SJCRH30 (cell line): ENCODE measurements at places on chromosomes 7 and 10.

- peak; percentile 49 for DNase-seq
Measured at GRCh38 chr10:103854265-103854685, 1.1 kb downstream of the SH3PXD2A start.

DNA sequence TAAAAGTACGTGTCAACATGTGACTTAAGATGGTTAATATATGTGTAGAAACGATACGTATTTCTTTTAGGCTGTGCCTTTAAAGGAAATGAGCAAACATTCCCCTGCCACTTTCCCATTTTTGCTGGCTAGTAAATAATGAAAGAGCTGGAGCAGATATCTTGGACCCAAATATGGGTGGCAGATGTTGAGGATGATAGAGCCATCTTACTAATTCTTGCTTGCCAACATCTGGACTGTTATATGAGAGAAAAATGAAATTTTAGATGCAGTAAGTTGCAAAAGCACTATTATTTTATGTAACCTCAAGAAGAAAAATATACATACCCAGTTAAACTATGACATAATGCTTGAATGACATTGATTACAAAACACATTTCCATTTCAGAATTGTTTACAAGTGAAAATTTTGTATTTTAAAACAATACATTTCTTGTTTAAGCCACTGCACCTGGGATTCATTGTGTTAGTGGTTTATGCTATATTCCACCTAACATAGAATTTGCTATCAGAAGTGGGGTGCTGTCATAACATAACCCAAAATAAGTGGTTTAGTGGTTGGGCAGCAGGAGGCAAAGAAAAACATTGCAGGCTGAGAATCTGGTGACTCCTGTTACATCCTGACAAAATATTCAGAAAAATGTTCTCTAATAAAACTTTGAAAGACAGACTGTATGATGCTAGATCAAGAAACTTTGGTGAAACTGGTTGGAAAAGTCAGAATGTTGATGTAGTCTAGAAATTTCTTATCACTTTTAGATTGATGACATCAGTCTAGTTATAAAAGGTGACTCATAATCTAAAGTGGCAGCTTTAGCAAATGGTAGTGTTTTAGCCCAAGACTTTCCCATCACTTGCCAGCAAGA, 305.0 kb downstream of the PTEN start:
- DNase-seq: no peak

DNA sequence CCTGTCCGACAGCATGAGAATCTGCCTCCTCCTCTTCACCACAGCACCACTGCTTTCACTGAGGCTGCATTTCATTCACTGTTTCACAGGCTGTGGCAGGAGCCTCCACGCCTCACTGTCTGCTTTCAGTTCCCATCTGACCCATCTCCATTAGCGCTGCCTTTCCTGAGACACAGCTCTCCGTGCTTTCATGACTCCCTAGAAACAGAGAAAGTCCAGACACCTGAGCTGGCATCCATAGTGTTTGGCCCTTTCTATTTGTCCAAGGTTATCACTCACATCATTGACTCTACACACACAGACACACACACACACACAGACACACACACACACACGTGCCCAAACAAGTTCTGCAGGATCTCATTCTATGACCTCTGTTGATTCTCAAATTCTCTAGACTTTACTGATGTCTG, 5.2 kb downstream of the LGI1 start:
- DNase-seq: no peak

DNA sequence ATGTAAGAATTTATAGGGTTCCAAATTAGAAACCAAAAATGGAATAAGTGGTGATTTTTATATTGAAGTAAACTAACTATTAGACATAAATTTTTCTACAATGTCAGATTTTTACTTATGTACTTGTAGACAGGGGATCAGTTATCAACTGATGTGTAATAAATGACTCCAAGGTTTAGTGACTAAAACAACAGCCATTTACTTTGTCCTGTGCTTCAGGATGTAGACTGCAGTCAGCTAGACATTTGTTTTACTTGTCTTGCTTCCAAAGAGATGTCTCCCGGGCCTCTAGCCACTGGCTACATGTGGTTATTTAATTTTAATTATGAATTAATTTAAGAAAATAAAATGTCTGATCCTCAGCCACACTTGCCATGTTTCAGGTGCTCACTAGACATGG, 249.7 kb upstream of the IGFBP3 start:
- DNase-seq: no peak

- peak; percentile 64 for DNase-seq
Measured at GRCh38 chr7:129262324-129262723, 37.5 kb downstream of the AHCYL2 start.

- no peak for DNase-seq
Measured at GRCh38 chr10:10318856-10319255, 698.8 kb upstream of the CELF2 start.

DNA sequence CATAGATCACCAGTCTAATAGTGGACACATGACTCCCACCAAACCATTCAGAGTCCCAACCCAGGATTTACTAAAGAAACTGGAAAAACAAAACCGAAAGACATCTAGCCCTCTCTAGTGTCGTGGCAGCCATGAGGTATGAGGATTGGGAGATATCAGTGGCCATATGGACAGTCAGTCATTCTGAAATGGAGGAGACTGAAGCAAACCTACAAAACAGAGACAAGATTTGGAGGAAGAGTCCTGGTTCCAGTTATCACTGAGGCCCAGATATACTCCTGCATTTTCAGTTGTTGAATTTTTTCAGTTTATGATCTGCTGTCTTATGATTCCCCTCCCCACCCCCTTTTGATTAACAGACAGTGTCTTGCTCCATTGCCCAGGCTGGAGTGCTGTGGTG, 9.1 kb upstream of the RALA start:
- DNase-seq: no peak

DNA sequence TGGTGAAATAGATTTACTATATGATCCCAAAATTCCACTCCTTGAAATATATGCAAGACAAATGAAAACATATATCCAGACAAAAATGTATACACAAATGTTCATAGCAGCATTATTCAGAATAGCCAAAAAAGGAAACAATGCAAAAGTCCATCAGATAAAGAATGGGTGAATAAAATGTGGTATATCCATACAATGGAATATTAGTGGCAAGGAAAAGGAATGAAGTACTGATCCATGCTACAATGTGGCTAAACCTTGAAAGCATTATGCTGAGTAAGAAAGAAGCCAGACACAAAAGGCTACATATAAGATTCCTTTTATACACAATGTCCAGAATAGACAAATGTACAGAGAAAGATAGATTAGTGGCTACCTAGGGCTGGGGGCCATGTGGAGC, 225.5 kb downstream of the PLXNA4 start:
- DNase-seq: no peak

GRCh38 chr7:144710791-144711190, 125.1 kb downstream of the TPK1 start:
- no peak for DNase-seq

DNA sequence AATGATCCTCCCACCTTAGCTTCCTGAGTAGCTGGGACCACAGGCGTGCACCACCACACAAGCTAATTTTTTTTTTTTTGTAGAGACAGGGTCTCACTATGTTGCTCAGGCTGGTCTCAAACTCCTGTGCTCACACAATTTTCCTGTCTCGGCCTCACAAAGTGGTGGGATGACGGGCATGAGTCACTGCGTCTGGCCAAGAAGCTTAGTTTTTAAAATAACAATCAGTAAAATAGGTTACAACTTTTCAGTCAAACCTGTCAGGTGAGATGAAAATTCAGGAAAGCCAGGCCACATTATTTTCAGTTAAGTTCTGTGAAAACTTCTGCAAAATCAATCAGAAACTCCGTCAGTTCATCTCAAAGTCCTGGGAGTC, 55.4 kb downstream of the FAM241B start:
- DNase-seq: no peak

DNA sequence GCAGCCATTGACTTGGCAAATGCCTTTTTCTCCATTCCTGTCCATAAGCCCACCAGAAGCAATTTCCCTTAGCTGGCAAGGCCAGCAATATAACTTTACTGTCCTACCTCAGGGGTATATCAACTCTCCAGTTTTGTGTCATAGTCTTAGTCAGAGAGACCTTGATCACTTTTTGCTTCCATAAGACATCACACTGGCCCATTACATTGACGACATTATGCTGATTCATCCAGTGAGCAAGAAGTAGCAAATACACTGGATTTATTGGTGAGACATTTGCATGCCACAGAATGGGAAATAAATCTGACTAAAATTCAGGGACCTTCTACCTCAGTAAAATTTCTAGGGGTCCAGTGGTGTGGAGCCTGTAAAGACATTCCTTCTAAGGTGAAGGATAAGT, 649.7 kb upstream of the ANKRD30A start:
- DNase-seq: no peak

- DNase-seq: no peak
Measured at GRCh38 chr10:68027429-68027828, 47.7 kb downstream of the HERC4 start.

DNA sequence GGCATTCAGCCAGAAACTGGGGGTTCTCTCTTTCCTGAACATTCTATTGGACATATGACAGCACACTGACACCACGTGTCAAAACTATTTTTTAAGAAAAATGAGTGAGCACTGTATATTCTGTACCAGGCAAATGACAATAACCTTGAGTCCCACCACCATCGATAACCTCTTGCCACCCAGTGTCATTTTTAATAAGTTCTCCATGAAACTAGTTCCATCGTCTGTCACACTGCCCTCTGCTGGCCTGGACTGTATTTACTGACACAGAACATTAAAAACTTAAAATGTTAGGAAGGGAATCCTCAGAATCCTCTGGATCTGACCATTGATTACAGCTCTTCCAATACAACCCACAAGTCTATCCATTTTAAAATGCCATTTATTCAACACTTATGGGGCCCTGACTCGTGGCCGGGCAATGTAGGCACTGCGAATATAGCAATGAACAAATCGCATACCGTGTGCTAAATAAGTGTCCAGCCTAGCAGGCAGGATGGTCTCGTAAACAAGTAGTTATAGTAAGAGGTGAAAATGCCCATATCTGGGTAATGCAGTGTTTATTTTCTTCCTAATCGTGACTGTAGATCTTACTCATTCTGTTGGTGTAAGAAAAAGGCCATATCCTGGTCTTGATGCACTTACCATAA, 35.9 kb upstream of the CACNB2 start:
- DNase-seq: peak; percentile 27

DNA sequence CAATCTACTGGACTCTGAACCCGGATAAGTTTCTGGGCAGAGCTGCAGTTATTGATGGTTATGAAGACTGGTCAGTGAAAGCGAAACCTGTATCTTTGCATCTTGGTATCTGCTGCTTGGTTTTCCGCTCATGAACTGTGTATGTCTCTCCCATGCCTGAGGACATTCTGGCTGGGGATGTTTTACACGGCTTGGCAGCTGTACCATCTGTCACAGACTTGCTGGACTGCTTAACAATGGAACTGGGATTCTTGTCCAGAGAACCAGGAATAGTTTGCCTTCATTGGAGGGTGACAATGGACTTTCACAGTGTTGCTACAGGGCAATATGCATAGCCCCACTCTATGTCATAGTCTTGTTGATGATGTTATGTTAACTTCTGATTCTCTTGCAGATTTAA, 119.9 kb upstream of the TMEM106B start:
- DNase-seq: peak; percentile 42

- no peak for DNase-seq
Measured at GRCh38 chr7:129525225-129525862, 23.0 kb downstream of the SMKR1 start.

GRCh38 chr7:47551668-47552440, 30.1 kb downstream of the TNS3 start:
- DNase-seq: no peak

DNA sequence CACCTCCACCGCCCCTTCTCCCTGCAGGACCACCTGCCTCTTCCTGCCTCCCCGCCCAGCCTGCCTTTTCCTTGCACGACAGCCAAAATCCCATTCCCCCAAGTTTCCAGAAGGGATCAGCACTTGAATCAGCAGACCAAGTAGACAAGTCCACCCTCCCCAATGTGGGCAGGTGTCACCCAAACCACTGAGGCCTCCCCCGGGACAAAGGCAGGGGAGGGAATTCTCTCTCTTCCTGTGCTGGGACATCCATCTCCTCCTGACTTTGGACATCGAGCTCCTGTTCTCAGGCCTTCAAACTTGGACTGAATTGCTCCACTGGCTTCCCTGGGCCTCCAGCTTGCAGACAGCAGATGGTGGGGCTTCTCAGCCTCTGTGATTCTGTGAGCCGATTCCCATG, 21.6 kb upstream of the PSMG3 start:
- DNase-seq: no peak

GRCh38 chr7:128236924-128237586, 4.0 kb upstream of the LEP start:
- DNase-seq: peak; percentile 83

GRCh38 chr10:20817646-20818045, 79.5 kb downstream of the NEBL start:
- no peak for DNase-seq

- DNase-seq: no peak
Measured at GRCh38 chr10:67506757-67507091, 189.3 kb downstream of the CTNNA3 start.

GRCh38 chr10:104309980-104310978, 28.0 kb downstream of the ITPRIP start:
- no peak for DNase-seq

- DNase-seq: peak; percentile 90
Measured at GRCh38 chr7:92633211-92633906, 43.2 kb upstream of the FAM133B start.

DNA sequence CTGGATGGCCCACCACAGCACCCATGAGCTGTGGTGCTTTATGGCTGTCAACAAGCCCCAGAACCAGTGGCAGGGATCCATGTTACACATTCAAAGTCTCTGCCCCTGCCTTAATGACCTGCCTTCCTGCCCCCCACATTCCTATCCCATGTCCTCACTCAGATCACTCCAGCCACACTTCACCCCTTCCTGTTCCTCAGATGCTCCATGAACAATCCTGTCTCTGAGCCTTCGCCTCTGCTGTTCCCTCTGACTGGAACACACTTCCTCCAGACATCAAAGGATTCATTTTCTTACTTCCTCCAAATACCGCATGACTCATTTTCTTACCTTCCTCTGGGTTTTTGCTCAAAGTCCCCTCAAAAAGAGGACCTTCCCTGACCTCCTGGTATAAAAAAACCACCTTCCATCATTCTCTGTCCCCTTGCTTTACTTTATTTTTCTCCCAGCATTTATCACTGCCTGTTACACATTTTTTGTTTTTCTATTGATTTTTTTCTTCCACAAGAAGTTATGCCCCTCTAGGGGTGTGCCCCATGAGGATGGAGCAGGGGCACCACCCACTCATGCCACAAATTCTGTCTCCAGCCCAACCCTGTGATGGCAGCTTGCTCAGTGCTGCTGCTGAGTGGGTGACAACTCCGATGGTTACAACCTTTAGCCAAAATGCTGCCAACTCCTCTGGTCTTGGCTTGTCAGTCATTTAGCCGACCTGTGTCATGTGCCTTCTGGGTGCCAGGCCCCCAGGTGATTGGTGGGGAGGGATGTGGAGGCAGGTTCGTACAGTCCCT, 18.2 kb downstream of the COL13A1 start:
- DNase-seq: no peak

- no peak for DNase-seq
Measured at GRCh38 chr10:129901389-129902006, 62.6 kb downstream of the EBF3 start.

GRCh38 chr10:133277993-133278576, 1.4 kb upstream of the ADAM8 start:
- no peak for DNase-seq
